ENCODE measurements at places on chromosomes 1 and 21. TPM values are rescaled to one million over a fixed set of nuclear protein-coding genes. Genes with fewer than 3 reads are reported as not detected.

Gene ETV3L
- total RNA-seq = not detected

Gene RNF186
- not detected for total RNA-seq

Gene PTGFR
- total RNA-seq = 1.6 TPM

Gene KLF17
- total RNA-seq = not detected

Gene DFFB
- 5.0 TPM for total RNA-seq

Gene ZNF436
- total RNA-seq = 12.0 TPM

Gene RPE65
- not detected for total RNA-seq

Gene A3GALT2
- not detected for total RNA-seq

- no peak for DNase-seq
These were observed 102.0 kb downstream of the BEND5 start for GRCh38 chr1:48674641-48675040.

- no peak for DNase-seq
These were observed 512.6 kb downstream of the MRPL39 start for GRCh38 chr21:25094695-25095094.

DNA sequence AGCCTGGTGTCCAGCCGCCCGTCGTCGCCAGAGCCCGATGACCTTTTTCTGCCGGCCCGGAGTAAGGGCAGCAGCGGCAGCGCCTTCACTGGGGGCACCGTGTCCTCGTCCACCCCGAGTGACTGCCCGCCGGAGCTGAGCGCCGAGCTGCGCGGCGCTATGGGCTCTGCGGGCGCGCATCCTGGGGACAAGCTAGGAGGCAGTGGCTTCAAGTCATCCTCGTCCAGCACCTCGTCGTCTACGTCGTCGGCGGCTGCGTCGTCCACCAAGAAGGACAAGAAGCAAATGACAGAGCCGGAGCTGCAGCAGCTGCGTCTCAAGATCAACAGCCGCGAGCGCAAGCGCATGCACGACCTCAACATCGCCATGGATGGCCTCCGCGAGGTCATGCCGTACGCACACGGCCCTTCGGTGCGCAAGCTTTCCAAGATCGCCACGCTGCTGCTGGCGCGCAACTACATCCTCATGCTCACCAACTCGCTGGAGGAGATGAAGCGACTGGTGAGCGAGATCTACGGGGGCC is 1.2 kb downstream of the OLIG2 start:
- no peak for DNase-seq

DNA sequence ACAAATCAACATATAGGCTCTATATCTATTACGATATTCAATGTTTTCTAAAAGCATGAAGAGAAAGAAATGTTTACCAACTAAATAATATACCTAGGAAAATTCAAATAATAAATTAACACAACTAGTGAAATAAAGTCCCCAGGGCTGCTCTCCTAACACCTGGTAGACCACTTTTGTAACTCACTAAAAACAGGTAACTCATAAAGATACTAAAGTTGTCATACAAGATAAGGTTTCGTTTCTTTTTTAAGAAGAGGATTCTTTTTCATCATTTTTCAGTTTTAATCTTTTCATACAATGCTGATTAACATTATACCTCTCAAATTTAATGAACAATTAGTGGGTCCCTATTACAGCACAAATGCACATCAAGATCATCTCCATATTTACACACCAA is 99.0 kb downstream of the ZZZ3 start:
- DNase-seq = no peak

- no peak for DNase-seq
These were observed 63.9 kb downstream of the CSMD2 start for GRCh38 chr1:34101151-34101550.

DNA sequence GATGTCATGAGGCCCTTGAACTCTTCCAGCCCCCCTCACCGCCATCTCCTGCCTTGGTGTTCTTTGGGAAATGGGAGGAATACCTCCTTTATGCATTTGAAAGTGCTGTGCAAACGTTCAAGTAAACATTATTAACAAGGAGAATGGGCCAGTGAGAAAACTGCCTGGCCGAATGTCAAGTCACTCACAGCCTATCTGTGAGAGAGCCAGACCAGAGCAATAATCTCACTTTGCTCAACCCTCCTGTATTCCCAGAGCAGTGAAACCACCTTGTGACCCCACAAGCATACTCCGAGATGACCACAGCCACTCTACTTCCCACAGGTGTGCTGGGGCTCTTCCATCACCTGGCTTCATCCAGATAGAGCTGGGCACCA is 5.2 kb downstream of the TAL1 start:
- no peak for DNase-seq

- no peak for DNase-seq
These were observed 28.2 kb upstream of the LGALS8 start for GRCh38 chr1:236495467-236496112.

DNA sequence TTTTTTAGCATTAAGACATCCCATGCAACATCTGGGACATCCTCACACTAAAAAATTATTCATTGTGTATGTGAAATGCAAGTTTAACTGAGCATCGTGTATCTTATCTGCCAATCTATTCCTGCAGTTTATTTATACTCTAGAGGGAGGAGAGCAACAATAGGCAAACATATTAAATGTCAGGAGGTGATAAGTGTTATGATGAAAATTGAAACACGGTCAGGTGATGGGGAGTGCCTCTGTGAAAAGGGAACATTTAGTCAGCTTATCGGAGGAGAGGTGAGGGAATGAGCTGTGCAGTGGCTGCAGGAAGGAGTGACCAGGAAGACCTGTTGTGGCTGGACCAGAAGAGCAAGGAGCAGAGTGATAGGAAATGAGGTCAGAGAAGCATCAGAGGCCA is 775 bp upstream of the EFCAB14 start:
- no peak for DNase-seq

GRCh38 chr21:31205412-31205811 is 138.6 kb downstream of the TIAM1 start:
- DNase-seq = no peak

GRCh38 chr21:44455524-44456213 is 359 bp downstream of the LRRC3 start:
- DNase-seq = peak; percentile 82

- DNase-seq = no peak
These were observed 41.9 kb downstream of the PTPRF start for GRCh38 chr1:43572538-43572937.

Measured in right cardiac atrium (tissue), 5 donors.